Umbilical cord (tissue), 2 donors: ENCODE measurements at places on chromosomes 11 and 22. TPM values are rescaled to one million over a fixed set of nuclear protein-coding genes. Genes with fewer than 3 reads are reported as not detected.

HEPHL1 gene
- 0.96 TPM for total RNA-seq

C11orf97 gene
- not detected for total RNA-seq

SAA1 gene
- not detected for total RNA-seq

MAML2 gene
- total RNA-seq: 17.1 TPM

TMEM25 gene
- 19.3 TPM for total RNA-seq

TBX1 gene
- not detected for total RNA-seq

CEP126 gene
- 6.5 TPM for total RNA-seq

FDXACB1 gene
- 0.48 TPM for total RNA-seq

GRCh38 chr11:64801561-64802369 is 1.2 kb downstream of the MAP4K2 start:
- DNase-seq: no peak

GRCh38 chr11:27209562-27210005 is 153.4 kb downstream of the CCDC34 start:
- peak; percentile 83 for DNase-seq

- peak; percentile 53 for DNase-seq
Measured at GRCh38 chr11:64152841-64153691, 12.8 kb downstream of the MACROD1 start.

- DNase-seq: peak; percentile 80
Measured at GRCh38 chr11:33692013-33692504, 8.6 kb downstream of the C11orf91 start.

- DNase-seq: no peak
Measured at GRCh38 chr22:49303781-49304461, 523.8 kb downstream of the BRD1 start.

- DNase-seq: no peak
Measured at GRCh38 chr22:17242641-17243040, 23.4 kb upstream of the ADA2 start.

GRCh38 chr11:12840871-12841660 is 166.8 kb downstream of the TEAD1 start:
- DNase-seq: peak; percentile 67

DNA sequence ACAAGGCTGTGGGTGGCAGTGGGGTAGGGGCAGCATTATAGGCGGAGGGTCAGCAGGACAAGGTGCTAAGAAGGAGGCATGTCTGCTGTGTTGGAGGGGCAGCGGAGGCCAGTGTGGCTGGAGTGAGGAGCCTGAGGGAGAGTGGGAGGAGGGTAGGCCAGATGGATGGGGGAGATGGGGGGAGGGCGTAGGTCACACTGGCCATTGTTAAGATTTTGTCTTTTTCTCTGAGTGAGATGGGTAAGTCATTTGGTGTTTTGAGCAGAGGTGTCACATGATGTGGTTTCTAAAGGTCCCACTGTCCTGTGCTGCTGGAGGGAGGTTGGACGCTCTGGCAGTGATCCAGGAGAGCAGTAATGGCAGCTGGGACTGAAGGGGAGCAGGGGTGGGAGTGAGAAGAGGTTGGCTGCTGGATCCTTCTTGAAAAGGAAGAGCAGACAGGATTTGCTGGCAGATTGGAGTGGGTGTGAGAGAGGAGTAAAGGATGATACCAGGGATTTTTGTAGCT is 9.8 kb downstream of the PPP6R3 start:
- DNase-seq: no peak

GRCh38 chr22:30260682-30261081 is 6.0 kb downstream of the OSM start:
- no peak for DNase-seq

GRCh38 chr22:47297261-47298016 is 535.0 kb downstream of the TBC1D22A start:
- DNase-seq: no peak

DNA sequence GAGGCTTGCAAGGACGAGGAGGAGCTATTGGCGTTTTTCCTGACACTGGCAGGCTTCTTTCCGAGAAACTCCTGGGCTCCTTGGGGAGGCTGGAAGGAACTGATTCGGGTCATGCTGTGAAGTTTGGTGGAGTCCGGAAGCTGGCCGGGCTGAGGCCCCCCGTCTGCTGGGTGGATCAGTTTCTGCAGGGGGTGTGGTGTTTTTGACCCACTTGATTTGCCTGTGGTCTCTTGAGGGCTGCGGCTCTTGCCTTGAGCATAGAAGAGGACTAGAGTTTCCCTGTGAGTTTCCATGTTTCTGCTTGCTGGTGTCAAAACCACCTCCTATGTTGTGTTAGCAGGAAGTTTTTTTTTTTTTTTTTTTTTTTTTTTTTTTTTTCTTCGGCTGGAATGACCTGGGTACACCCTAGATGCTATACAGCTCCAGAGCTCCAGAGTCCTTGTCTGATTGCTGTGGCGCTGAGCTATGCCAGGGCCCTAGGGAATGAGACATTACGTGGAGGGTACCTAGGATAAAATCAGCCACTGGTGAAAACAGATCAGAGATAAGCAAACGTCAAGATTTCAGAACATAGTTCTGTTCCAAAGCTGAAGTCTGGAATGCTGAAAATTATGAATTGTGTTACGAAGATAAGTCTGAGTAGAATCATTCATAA is 728 bp downstream of the TBC1D22A start:
- peak; percentile 35 for DNase-seq

DNA sequence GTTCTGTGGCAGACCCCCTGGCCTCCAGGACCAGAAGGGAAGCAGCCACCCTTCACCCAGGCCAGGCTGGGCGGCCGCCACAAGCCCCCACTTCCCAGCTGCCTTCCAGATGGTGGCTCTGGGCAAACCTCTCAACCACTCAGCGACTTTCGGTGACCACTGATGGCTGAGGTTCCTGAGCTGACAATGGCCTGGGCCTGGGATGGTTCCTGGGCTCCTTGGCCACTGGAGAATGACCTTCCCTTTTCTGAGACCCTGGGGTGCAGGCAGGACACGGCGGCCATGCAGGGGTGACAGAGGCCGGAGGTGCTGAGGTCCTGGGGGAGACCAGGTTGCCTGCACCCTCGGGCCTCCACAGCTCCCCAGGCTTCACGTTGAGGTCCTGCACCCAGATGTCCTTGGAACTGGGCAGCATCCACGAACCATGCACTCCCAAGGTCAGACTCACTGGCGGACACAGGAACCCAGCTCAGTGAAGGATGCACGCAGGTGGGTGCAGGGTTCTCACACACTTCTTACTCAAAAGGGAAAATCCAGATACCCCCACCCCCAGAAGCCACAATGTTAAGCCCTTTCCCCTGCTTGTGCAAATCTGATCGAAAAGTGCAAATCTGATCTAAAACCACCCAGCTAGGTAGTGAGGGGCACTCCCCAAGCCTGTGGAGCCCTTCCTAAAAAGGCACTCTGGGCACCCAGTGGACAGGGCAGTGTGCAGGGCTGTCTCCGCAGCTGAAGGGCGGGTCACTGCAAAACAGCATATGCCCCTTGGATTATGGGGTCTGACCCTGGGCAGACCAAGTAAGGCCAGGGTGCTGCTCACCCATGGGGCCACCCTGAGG is 13.9 kb upstream of the PHLDA2 start:
- no peak for DNase-seq

GRCh38 chr11:43952401-43953342 is 10.2 kb downstream of the C11orf96 start:
- DNase-seq: no peak

DNA sequence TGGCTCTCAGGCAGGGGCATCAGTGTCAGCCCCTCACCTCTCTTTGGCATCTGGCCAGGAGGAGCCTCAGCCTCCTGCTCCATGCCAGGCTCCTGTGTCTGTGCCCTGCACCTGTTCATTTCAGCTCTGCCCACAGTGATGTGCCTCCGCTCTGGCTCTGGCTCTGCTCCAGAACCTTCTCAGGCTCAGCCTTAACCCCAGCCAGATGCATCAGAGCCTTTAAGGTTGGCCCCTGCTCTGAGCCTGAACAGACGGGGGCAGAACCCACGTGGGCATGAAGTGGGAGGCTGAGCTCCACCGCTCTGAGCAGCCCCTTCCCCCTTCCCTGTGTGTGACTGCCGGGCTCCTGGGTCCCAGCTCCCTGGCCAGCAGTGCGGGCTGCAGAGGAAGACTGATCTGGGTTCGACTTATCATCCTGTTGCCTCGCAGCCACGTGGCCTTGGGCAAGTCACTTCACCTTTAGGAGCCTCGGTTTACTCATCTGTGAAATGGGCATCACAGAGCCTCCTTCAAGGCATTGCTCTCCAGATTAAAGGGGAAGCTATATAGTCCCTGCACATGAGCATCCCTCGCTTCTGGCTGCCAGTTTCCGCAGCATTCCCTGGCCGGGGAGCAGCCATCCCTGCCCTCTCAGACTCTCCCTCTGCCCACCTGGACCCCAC is 44.7 kb upstream of the RTL6 start:
- no peak for DNase-seq

DNA sequence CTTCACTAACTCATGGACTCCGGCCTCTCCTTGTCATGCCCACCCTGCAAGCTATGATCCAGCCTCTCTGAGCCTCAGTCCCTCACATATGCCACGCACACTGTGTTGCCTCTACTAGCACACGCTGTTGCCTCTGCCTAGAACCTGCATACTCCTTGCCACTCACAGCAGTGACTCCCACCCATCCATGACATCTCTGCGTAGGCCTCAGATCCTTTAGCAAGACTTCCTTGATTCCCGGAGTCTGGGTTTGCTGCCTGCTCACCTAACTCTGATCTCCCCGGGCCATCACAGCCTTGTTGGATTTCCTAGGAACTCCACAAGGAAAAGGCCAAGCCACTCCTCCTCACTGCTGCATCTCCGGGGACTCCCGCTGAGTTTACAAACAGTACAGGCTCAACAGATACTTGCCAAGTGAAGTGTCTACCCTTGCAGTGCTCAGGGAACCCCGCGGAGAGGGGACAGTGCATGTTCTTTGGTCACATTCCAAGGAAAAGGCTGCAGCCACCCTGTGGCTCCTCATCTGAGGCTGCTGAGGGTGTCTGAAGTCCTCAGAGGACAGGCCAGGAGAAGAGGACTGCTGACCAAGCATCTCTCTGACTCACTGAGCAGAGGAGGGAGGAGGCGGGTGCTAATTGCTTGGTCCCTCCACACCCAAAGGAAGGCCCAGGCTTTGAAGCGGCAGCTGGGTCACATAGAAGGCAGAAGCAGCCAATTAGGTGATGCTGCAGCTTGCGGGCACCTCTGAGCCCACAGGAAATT is 42.4 kb upstream of the NAV2 start:
- DNase-seq: no peak

- no peak for DNase-seq
Measured at GRCh38 chr11:99234534-99234933, 213.8 kb downstream of the CNTN5 start.

GRCh38 chr11:37830529-37830928 is 1232.5 kb upstream of the RAG2 start:
- no peak for DNase-seq

DNA sequence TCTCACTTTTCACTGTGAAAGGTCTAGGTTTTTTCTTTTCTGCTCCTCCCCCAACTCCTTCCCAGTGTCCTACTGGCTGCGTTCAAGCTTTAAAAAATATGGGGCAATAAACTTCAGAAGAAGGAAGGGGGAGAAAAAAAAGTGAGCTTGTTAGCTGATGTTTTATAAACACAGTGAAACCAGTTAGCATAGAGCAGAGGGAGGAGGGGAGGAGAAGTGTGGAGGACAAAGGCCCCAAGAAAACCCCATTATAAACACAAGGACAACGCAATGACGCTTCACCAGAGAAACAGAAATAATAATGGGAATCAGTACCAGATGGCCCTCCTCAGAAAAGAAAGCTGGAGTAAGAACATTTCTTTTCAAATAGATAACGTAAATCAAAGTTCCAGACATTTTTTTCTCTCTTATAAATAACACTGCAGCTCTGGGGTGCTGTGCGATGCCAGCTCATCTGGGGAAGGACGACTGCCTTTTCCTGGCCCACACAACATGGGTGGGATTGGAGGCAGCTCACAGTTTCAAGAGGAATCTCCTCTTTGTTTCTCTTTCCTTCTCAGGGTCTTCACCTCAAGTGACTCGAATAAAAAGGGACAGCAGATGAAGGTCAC is 235.4 kb upstream of the NARS2 start:
- peak; percentile 77 for DNase-seq

DNA sequence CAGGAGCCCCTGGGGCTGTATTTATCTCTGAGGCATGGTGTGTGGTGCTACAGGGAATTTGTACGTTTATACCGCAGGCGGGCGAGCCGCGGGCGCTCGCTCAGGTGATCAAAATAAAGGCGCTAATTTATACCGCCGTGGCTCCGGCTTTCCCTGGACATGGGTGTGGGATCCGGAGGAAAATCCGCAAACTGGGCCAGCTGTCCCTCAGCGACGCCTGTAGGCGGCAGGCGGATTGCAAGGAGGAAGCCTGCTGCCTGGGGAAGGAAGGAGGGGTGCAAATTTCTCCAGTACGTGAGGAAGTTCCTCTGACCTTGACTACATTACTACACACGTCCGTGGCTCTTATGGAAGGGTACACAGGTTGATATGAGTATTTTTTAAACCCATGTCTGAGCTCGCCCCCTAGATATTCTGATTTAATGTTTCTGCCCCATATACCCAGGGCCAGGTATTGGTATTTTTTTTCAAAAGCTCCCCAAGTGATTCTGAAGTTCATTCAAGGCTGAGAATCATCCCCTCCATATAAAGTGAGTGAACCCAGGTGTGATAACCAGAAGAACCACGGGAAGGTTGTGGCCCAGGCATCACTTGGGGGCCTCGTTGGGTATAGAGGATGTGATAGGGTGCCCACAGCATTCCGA is 2.8 kb downstream of the MYOD1 start:
- no peak for DNase-seq

- DNase-seq: no peak
Measured at GRCh38 chr11:9820260-9820659, 156.4 kb downstream of the SWAP70 start.

DNA sequence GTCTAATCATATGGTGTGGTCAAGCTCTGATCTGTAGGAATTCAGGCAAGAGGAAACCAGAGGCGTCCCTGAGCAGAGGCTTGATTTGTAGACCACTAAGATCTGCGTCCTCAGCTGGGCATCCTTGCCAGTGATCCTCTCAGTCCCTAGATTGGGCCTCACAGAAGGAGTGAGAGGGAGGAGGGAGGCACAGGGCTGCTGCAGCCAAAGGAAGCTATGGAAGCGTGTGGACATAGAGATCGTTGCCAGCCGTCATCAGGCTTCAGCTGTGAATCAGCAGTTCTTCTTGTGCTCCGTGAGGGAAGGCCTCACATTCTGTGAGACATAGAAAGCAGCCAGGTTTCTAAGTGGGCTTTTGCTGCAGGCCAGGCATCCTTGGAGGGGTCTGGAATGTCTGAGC is 254.6 kb upstream of the KIRREL3 start:
- peak; percentile 84 for DNase-seq
